ENCODE measurements at places on chromosomes 4 and X. TPM values are rescaled to one million over a fixed set of nuclear protein-coding genes. Genes with fewer than 3 reads are reported as not detected.

TEX13D gene
- not detected for total RNA-seq

TRIML2 gene
- total RNA-seq: not detected

SEC24B gene
- 30.4 TPM for total RNA-seq

QDPR gene
- total RNA-seq: 37.7 TPM

GRIA2 gene
- 0.82 TPM for total RNA-seq

RASGEF1B gene
- total RNA-seq: 29.2 TPM

REELD1 gene
- 0.35 TPM for total RNA-seq

GAB3 gene
- 5.3 TPM for total RNA-seq

ODAPH gene
- total RNA-seq: 0.18 TPM

CRMP1 gene
- 17.0 TPM for total RNA-seq

WAS gene
- 6.4 TPM for total RNA-seq

WDR17 gene
- total RNA-seq: 6.0 TPM

IL1RAPL1 gene
- 11.2 TPM for total RNA-seq

KLHL34 gene
- total RNA-seq: 0.53 TPM

FMR1 gene
- total RNA-seq: 66.3 TPM

P2RY4 gene
- total RNA-seq: 0.35 TPM

ADH1A gene
- 0.35 TPM for total RNA-seq

P2RY8 gene
- total RNA-seq: 2.9 TPM

EPHA5 gene
- 0.41 TPM for total RNA-seq

MEPE gene
- total RNA-seq: not detected

PRKG2 gene
- total RNA-seq: 0.76 TPM

TMEM154 gene
- total RNA-seq: 3.3 TPM

ART3 gene
- 13.8 TPM for total RNA-seq

PPP1R2C gene
- total RNA-seq: not detected

FGFBP1 gene
- 0.12 TPM for total RNA-seq

EPGN gene
- total RNA-seq: 0.88 TPM

CPLX1 gene
- total RNA-seq: 2.6 TPM

GK gene
- total RNA-seq: 61.8 TPM

BEND4 gene
- total RNA-seq: 1.4 TPM

C4orf36 gene
- 1.3 TPM for total RNA-seq

NIPAL1 gene
- 6.8 TPM for total RNA-seq

PROM1 gene
- 34.9 TPM for total RNA-seq

ZNF732 gene
- total RNA-seq: 1.9 TPM
